ENCODE measurements at places on chromosomes 6 and 20. TPM values are rescaled to one million over a fixed set of nuclear protein-coding genes. Genes with fewer than 3 reads are reported as not detected.

DNA sequence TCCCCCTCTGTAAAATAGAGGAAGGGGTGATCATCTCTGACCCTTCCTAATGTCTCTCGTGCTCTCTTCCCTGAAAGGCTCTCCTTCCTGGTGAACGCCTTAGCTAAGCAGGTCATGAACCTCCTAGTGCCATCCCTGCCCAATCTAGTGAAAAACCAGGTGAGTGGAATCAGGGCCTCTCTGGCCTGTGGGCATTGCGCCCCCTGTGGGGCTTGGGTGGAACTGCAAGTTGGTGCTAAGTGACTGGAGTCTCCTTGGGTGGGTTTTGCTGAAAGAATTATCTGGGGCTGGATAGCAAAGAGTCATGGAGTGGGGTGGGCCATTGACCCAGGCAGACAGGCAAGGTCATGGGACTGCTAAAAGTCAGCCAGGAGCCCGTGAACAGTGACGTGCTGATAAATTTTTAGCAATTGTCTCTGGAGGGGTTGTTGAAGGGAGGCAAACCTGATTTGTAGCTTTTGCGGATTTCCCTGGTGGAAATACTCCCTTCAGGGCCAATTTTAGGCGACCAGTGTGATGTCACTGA, 8.9 kb downstream of the BPIFB1 start:
- DNase-seq: peak; percentile 36

GRCh38 chr6:35310265-35310831, 12.7 kb downstream of the DEF6 start:
- no peak for DNase-seq

The SLC26A8 gene
- polyA plus RNA-seq: not detected

The PRND gene
- not detected for polyA plus RNA-seq

DNA sequence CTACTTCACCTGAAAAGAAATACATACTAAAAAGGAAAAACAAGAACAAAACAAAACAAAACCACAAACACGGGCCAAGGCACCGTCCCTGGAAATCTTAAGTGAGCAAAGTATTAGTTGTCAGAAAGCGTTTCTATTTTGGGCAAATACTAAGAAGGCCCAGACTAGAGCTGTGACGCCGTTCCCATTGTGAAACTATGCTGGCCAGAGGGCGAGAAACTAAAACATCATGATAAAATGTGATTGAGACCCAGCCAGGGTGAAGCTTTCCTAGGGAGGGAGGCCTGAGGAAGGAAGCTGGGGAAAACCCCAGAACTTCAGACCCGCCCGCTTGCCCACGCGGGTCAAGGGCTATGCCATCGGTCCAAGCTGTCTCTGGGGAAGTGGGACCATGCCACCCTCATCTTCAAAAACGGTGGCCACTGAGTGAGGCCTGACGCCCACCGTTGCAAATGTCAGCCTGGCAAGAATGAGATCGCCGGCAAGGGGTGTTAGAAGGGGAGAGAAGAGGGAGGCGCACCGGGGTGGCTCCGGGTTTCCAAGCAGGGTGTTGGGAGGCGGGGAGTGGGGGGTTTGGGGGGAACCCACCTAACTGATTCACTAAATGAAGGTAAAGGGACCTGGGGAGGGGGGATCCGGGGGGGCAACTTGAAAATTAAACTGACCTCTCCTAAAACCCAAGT, 1950.9 kb upstream of the DEFB115 start:
- peak; percentile 38 for DNase-seq

All from GM23248 (cell line).